ENCODE measurements at places on chromosomes 7 and 10. TPM values are rescaled to one million over a fixed set of nuclear protein-coding genes. Genes with fewer than 3 reads are reported as not detected.

- no peak overlapping the region for H3K4me3 ChIP-seq
- H3K36me3 ChIP-seq: no peaks in the 10 kb centered on the region
- H3K4me1 ChIP-seq: no peaks in the 10 kb centered on the region
- H3K27me3 ChIP-seq: no peaks in the 10 kb centered on the region
- H3K27ac ChIP-seq: no peak overlapping the region
Measured at GRCh38 chr10:99170116-99170675, 65.5 kb downstream of the HPSE2 start.

DNA sequence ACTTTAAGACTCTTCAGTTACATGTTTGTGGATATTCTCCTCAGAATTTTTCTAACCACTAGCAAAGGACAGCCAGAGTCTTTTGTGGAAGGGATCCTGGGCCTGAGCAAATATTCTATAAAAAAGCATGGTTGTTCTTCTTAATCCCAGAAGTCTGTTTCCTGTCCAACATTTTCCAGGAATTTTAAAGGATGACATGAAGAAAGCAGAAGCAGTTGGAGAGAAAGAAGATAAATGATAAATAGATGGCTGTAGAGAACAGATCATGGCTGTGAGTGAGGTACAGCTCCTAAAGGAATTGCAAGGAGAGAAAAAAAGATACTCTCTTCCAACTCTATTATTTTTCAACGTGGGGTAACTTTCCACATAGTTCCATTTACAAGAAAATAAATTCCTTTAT lies 91.8 kb upstream of the STEAP4 start:
- H3K27ac ChIP-seq: no peak overlapping the region
- no peak overlapping the region for H3K4me3 ChIP-seq
- peaks cover 8% of the 10 kb centered on the region for H3K4me1 ChIP-seq

GRCh38 chr10:7168414-7168813 lies 242.4 kb downstream of the SFMBT2 start:
- no peaks in the 10 kb centered on the region for H3K27me3 ChIP-seq
- DNase-seq: no peak
- H3K4me1 ChIP-seq: no peaks in the 10 kb centered on the region
- peaks cover 63% of the 10 kb centered on the region for H3K36me3 ChIP-seq
- no peak overlapping the region for H3K4me3 ChIP-seq
- no peak overlapping the region for H3K27ac ChIP-seq

DNA sequence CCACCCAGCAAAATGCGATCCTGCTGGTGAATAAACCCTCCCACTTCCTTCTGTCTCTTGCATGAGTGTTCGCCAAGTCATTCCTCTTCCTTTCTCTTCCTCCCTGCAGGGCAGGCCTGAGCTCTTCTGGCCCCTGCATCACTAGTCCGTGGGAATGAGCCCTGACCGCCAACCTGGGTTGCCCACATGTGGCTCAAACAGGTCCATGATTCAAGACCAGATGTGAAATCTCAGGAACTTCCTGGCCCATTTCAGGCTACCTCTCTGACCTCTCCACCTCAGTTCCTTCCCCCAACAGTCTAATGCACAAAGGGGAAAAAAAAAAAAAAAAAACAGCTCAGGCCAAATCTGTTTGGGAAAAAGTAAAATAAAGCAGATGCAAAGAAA lies 5.4 kb upstream of the YWHAG start:
- peak; percentile 68 for DNase-seq
- H3K4me1 ChIP-seq: peaks cover 19% of the 10 kb centered on the region
- H3K27me3 ChIP-seq: peaks cover 3% of the 10 kb centered on the region
- no peaks in the 10 kb centered on the region for H3K36me3 ChIP-seq

DNA sequence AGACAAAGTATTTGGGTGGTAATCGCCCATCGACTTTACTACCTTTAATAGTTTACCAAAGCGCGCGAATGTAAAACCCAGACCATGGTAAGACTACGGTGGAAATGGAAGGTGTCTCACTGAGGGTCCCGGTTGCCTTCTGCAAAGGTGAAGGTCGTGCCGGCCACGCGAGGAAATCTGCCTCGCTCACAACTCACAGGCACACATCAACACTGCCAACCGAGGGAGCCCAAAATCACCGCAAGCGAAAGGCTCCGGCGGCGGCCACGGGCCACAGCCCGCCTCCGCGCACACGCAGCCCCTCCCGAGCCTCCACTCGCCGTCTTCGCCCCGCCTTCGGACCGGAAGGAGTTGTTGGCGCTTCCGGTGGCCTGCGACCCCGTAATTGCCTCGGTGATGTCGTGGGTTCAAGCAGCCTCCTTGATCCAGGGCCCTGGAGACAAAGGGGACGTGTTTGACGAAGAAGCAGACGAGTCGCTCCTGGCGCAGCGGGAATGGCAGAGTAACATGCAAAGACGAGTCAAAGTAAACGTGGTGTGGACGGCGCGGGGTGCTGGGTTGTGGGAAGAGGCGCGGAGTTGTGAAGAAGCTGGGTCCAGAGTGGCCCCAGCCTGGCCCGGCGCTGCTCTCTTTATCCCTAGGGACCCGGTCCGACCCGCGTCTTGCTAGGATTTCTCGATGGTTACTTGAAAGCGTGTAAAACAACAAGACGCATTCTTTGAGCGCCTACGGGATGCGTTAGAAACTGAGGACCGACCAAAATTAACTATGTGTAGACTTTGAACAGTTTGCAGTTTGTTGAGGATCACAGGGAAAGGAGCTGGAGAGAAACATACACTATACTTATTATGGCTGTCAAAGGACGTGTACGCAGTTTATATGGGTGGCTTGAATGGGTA lies at the start of gene YAE1:
Gene YAE1, plus strand, starts transcription at position 382 of the 899 bp plus-strand sequence. Its CDS starts 15 bp downstream, at position 397.
- H3K4me3 ChIP-seq: peak within 1 kb of the TSS; percentile 99
- H3K27me3 ChIP-seq: peaks cover 7% of the 10 kb centered on the region
- H3K4me1 ChIP-seq: peaks cover 19% of the 10 kb centered on the region
- DNase-seq: peak; percentile 94

DNA sequence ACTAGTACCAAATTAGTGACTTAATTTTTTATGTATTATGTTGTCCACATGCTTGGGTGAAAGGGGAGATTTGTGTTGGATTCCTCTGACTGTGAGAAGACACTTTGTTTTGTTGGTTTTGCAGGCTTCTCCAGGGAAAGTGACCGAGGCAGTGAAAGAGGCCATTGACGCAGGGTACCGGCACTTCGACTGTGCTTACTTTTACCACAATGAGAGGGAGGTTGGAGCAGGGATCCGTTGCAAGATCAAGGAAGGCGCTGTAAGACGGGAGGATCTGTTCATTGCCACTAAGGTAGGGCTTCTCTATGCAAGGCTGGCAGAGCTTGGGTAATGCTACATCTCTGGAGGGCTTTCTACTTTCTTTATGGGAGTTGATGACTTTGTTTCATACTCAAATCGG lies 4.5 kb downstream of the AKR1E2 start:
- DNase-seq: no peak
- peaks cover 27% of the 10 kb centered on the region for H3K36me3 ChIP-seq
- no peak overlapping the region for H3K4me3 ChIP-seq

CC2D2B gene
- total RNA-seq: not detected

ASAH2 gene
- 4.6 TPM for total RNA-seq

DNA sequence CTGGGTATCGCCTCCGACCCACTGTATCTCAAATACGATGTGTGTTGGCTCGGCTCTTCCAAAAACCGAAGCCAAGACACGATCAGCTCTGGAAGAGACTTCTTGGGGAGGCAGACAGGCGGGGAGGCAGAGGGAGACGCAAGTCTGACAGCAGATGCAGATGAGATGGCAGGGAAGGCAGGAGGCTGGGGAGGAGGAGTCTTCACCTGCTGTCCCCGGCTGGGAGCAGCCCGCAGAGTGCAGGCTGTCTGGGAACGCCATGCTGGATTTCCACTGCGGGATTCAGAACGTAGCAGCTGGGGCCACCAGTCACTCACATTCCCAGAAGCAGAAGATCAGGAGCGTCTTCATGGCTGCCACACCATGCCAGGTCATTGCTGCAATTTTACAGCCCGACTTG lies 29.4 kb downstream of the CTBP2 start:
- no peak for DNase-seq
- no peaks in the 10 kb centered on the region for H3K27me3 ChIP-seq
- no peak overlapping the region for H3K4me3 ChIP-seq
- H3K36me3 ChIP-seq: no peaks in the 10 kb centered on the region
- no peaks in the 10 kb centered on the region for H3K4me1 ChIP-seq

TSPAN33 gene
- 6.2 TPM for total RNA-seq

GRCh38 chr7:22725585-22725984 lies 1.4 kb upstream of the IL6 start:
- no peak overlapping the region for H3K4me3 ChIP-seq
- H3K27me3 ChIP-seq: peaks cover 32% of the 10 kb centered on the region
- peaks cover 28% of the 10 kb centered on the region for H3K4me1 ChIP-seq

GRCh38 chr7:68537051-68537773 lies 1061.1 kb upstream of the AUTS2 start:
- no peak for DNase-seq
- no peaks in the 10 kb centered on the region for H3K4me1 ChIP-seq
- H3K27ac ChIP-seq: no peak overlapping the region
- H3K36me3 ChIP-seq: no peaks in the 10 kb centered on the region

PAX4 gene
- total RNA-seq: not detected

GRCh38 chr10:30057894-30058556 lies 1.4 kb downstream of the JCAD start:
- H3K4me1 ChIP-seq: peaks cover 4% of the 10 kb centered on the region
- no peak overlapping the region for H3K27ac ChIP-seq
- peaks cover 73% of the 10 kb centered on the region for H3K27me3 ChIP-seq
- DNase-seq: no peak
- peak overlapping the region; percentile 46 for H3K4me3 ChIP-seq
- no peaks in the 10 kb centered on the region for H3K36me3 ChIP-seq

- H3K4me3 ChIP-seq: no peak overlapping the region
- H3K27me3 ChIP-seq: peaks cover 5% of the 10 kb centered on the region
- DNase-seq: no peak
- no peak overlapping the region for H3K27ac ChIP-seq
- no peaks in the 10 kb centered on the region for H3K36me3 ChIP-seq
Measured at GRCh38 chr10:132382231-132382922, 14.6 kb upstream of the PWWP2B start.

FRMD4A gene
- 0.98 TPM for total RNA-seq

GRCh38 chr10:73887294-73888039 lies 13.1 kb upstream of the CAMK2G start:
- no peak overlapping the region for H3K4me3 ChIP-seq
- no peak overlapping the region for H3K27ac ChIP-seq
- H3K27me3 ChIP-seq: peaks cover 3% of the 10 kb centered on the region
- H3K36me3 ChIP-seq: no peaks in the 10 kb centered on the region
- no peak for DNase-seq

Measured in activated CD4-positive, alpha-beta T cell treated with anti-CD3 and anti-CD28 coated beads, Interleukin-2, amount 10 ng/mL, durations not matched to agents 24 days and 14 days (primary cell).